ENCODE measurements at places on chromosomes 2 and 18.

DNA sequence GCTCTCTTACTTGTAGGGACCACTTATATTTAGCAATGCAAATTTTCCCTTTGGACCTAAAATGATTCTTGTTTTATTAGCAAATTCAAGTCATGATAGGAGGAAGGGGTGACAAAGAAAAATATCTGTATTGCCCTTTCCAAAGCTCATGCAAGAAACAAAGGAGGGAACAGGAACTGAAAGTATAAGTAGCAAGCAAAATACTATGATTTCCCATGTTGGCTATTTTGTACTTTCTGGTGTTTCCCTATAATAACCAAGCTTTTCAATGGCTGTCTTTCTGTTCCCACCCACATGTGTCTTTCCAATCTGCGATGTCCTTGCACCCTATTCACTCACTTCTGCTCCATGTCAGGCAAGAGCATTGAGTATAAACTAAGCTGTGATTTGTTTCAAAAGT is 279.7 kb downstream of the RNF144A start:
- no peak for DNase-seq

DNA sequence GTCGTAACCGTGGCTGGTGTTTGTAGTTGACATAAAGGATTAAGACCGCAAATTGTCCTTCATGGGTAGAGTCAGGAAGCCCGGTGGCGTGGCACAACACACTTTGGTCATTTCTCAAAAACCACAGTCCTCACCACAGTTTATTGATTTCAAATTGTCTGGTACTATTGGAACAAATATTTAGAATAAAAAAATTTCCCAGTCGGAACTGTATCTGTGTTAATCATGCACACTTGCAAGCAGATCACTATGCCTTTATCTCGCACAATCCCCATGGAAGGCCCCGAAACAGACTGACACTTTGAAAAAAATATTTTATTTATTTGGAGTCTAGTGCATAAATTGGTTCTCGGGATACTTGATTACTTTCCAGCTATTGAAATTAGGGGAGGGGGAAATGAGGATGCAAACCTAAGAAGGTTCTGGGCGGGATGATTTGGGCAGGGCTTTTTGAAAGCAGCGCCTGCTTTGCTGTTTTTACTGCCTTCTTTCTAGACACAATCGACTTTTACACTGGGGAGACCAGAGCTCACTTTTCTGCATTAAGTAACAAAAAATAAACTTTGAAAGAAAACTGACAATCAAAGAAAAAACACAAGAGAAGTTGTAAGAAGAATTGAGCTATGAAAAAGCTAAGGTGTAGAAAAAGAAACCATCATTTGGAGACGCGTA is 15.4 kb upstream of the HOXD1 start:
- no peak for DNase-seq

GRCh38 chr2:223914324-223914723 is 30.8 kb downstream of the WDFY1 start:
- no peak for DNase-seq

DNA sequence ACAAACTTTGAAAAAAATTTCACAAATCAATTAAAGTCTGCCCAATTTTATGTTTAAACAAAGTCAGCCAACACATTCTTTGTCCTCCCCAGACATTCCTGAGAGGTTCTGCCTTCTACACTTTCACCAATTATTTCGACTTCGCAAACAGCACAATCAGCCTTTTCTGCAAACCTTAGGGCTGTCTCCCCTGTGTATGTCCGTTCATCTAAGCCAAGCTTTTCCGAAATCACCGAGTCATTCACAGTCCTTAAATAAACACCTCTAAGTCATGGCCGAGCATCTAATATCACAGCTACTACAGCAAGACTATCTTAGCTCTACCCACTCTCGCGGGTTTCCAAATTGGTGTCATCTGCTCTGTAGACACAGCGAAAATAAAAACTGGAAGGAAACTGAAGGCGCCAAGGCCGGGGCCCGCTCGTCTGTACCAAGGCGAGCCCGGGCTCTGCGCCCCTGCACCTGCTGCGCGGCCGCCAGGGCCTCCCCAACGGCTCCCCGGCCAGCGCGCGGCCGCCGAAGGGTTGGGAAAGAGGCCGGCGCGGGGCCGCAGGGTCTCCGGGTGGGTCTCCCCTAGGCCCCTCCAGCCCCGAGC is 730 bp downstream of the ODC1 start:
- DNase-seq: no peak

DNA sequence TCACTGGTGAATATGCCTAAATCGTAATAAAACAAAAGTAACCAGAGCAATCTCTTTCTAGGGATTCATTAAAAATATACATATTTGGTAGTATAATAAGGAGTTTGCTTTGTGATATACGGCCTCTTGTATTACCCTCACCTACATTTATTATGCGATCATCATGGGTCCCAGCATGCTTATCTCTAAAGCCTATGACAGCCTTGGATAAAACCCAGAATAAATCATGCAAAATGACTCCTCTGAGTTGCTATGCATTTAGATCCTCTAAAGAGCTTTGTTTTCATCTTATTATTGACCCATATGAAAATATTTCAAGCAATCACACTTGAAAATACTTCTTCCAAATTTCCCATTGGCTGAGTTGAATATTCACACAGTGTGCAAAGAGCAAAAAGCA is 432.3 kb downstream of the SUCLG1 start:
- DNase-seq: no peak

- DNase-seq: no peak
Measured at GRCh38 chr18:10523544-10523943, 2.3 kb upstream of the NAPG start.

DNA sequence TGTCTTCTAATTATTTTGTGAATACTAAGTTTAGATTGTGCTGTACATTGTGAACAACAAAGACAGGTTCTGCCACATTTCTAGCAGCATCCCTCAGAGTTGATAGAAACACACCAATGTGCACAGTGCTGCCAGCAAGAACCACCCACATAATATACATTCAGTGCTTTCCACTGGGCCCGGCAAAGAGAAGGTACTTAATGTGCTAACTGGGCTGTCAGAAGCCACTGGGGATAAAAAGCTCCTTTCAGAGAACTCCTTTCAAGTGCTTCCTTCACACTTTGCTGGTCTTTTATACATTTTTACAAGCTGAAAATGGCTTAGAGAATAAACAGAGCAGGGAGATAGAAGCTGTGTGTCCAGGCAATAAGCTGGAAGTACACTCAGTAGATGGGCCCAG is 58.0 kb upstream of the CAPN13 start:
- no peak for DNase-seq

DNA sequence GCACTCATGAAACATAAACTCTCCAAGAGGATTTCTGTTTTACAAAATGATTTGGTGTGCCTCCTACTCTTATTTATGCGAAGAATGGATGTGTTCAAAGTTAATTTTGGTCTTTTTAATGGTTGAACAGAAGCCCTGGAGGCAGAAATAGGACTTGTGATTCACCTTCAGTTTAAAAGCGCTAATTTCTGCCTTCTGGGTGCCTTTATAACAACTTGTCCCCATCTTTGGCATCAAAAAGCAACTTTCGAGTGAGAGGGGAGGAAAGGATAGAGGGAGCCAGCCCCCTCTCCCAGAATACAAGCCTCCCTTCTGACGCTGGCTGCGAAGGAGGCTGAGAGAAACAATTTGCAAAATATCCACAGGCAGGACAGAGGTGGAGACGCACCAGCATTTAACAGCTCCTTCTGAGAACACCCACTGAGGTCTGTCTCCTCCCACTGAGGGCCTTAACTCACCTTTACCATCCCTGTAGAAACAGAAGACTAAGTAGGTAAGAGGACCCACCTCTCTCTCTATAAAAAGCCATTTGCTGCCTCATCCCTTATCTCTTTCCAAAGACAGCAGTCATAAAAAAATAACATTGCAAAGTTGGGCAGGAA is 24.3 kb upstream of the BCL11A start:
- DNase-seq: no peak
